ENCODE measurements at places on chromosomes 6 and 20. TPM values are rescaled to one million over a fixed set of nuclear protein-coding genes. Genes with fewer than 3 reads are reported as not detected.

GRCh38 chr6:21003780-21004541 lies 469.7 kb downstream of the CDKAL1 start:
- H3K27ac ChIP-seq = no peak overlapping the region
- no peak overlapping the region for H3K4me3 ChIP-seq
- H3K27me3 ChIP-seq = no peaks in the 10 kb centered on the region
- DNase-seq = no peak

- peaks cover 34% of the 10 kb centered on the region for H3K36me3 ChIP-seq
- peak; percentile 98 for DNase-seq
- peak within 1 kb of the TSS; percentile 95 for H3K27ac ChIP-seq
These were observed at the start of gene MICAL1 for GRCh38 chr6:109455437-109456110. TSS of gene MICAL1 (minus strand) at chr6:109455772. CDS start at chr6:109454196, 1,576 bp downstream.

GRCh38 chr6:53349209-53349693 lies 501 bp upstream of the ELOVL5 start:
- H3K27ac ChIP-seq = peak overlapping the region; percentile 98
- H3K36me3 ChIP-seq = peaks cover 12% of the 10 kb centered on the region
- peak overlapping the region; percentile 93 for H3K4me3 ChIP-seq
- H3K4me1 ChIP-seq = peaks cover 18% of the 10 kb centered on the region

DNA sequence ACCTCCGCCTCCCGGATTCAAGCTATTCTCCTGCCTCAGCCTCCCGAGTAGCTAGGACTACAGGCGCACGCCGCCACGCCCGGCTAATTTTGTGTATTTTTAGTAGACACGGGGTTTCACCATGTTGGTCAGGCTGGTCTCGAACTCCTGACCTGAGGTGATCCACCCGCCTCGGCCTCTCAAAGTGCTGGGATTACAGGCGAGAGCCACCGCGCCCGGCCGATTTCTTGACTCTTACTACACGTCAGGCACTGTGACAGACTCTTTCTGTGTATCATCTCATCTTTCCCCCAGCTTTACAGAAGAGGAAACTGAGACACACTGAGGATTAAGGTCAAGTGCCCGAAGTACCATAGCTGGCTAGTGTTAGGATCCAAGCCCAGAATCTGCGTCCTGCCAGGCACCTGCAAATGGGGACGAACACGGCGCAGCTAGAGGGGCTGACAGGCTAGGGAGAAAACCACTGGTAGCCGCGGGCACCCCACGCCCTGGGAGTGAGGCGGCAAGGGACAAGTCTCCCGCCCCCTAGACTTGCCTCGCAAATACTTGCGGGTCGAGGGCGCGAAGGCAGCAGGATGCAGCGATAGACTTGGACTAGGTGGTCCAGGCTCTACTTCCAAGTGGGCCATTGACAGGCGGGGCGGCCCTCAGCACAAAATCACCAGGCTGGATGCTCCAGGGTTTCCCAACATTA lies 1.1 kb upstream of the TAF8 start:
- H3K27me3 ChIP-seq = no peaks in the 10 kb centered on the region
- H3K4me3 ChIP-seq = peak overlapping the region; percentile 87
- H3K36me3 ChIP-seq = peaks cover 19% of the 10 kb centered on the region
- peak; percentile 90 for DNase-seq
- H3K27ac ChIP-seq = peak overlapping the region; percentile 96

Gene HBS1L
- 54.9 TPM for total RNA-seq

Gene BPIFB4
- not detected for total RNA-seq

Gene GLP1R
- total RNA-seq = not detected

Gene PDE7B
- 3.4 TPM for total RNA-seq

Gene RTF2
- 79.9 TPM for total RNA-seq
